ENCODE measurements at places on chromosomes 2 and 18.
A peak's percentile ranks its signal among the peaks of the same experiment; 100 is the strongest.

DNA sequence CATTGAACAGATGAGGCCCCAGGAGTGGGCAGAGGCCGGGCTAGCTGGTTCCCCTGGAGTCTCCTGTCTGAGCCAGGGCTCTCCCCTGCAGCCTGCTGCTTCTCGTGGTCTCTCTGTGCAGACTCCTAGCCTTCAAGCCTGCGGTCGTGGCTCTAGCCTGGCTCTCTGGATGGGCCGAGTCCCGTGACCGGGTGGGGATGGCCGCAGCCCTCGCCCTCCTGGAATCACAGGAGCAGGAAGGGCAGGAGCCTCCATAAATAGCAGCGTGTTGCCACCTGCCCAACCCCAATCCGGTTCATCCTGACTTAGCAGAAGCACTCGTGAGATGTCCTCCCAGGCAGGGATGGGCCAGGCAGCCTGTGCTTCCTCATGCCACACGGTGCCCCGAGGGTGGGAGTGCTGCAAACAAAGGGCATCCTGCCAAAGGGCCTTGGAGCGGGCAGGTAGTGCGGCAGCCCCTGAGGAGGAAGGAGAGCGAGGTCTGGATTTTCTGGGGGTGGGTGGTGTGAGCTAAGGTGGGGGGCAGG, 43.9 kb downstream of the FOSL2 start:
- peak; percentile 63 for DNase-seq

- DNase-seq = no peak
Measured at GRCh38 chr18:56475250-56475649, 163.1 kb downstream of the TXNL1 start.

DNA sequence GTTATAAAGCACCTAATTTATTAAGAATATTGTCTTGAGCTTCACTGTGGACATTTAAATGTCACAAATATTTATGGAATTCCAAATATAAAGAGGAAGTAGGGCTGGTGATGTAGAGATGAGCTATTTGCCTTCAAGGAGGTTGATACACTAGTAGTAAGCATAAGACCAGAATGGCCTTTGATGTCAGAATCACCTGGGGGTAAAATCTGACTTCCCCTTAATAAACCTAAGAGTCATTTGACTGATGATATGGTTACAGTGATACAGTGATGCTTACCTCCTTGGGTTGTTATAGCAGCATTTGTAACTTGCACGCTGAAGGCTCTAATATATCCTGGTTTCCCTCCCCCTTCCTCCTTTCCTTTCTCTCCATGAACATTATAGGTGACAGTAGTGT, 143.7 kb downstream of the CERS6 start:
- DNase-seq = no peak

DNA sequence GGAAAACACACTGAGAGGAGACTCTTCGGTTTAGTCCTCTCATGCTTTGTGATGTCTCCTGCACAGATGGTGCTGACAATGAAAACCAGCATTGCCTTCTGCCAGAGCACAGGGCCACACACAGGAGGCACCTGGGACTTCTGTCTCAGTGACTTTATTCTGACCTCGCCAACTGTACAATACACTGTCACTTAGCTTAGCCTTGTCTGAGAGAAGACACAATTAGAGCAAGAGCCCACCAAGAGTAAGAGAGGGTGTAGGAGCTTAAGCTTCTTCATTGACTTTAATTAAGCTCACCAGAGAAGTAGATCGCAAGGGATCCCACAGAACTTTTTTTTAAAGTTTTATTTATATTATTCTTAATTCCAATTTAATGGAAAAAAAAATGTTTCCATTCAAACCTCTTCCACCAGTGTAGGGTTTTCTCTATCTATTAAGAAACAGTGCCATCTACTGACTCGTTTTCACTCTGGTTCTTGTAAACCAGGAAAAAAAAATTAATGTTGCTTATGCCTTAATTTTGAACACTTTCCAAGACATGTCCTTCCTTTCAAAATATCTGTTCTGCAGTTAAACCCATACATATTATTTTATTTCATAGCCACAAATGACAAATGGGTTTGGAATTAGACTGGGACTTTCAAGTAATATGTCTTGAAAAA, 42.4 kb upstream of the DDX18 start:
- DNase-seq = peak; percentile 34

GRCh38 chr2:196075196-196075595, 6.6 kb upstream of the DNAH7 start:
- no peak for DNase-seq

DNA sequence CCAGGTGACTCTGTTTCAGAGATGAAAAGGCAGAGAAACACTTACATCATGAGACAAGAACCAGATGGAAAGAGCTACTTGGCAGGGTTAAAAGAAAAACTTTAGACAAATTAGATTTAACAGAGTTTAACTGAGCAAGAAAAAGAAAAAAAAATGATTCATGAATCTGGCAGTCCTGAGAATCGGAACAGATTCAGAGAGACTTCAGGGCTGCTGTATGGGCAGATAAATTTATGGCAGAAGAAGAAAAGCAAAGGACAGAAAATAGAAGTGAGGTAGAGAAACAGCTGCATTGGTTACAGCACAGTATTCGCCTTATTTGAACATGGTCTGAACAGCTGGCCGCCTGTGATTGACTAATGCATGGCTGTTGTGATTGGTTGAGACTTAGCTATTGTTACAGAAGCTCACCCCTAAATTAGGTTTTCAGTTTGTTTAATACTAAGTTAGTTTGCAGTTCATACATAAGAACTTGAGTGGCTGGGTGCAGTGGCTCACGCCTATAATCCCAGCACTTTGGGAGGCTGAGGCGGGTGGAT, 43.0 kb upstream of the RHOB start:
- no peak for DNase-seq

DNA sequence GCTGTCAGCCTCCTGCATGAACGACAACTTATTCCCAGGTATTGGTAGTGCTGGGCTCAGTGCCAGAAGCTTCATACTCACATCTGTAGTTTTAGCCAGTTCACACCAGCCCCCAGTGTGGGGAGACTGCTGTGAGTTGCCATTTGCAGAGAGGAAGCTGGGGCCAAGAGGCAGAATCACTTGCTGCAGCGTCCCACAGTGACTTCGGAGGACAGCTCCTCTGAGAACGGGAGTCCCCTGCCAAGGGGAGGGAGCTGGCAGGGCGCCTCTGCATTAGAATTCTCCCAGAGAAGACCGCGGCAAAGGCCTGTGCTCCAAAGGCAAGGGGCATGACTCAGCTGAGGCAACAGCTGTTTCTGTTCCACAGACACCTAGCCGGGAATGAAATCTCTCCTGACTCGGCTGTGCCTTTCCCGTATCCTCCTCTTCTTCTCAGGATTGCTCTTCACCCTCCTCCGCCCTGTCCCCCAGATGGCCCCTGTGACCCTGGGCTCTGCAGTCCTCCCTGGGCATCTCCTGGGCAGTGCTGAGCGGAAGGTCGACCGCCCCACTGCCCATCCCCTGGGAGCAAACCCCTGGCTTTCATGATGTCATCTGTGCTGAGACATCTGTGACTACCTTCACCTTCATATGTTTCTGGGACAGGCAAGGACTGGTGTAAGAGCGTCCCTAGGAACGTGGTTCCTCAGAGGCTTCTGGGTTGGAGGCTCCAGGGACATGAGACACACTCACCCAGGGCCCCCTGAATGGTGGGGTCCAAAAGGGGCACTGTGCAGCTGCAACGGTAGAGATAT, 18.0 kb downstream of the MAL start:
- no peak for DNase-seq

- peak; percentile 33 for DNase-seq
Measured at GRCh38 chr2:23380562-23381065, 4.4 kb upstream of the KLHL29 start.

DNA sequence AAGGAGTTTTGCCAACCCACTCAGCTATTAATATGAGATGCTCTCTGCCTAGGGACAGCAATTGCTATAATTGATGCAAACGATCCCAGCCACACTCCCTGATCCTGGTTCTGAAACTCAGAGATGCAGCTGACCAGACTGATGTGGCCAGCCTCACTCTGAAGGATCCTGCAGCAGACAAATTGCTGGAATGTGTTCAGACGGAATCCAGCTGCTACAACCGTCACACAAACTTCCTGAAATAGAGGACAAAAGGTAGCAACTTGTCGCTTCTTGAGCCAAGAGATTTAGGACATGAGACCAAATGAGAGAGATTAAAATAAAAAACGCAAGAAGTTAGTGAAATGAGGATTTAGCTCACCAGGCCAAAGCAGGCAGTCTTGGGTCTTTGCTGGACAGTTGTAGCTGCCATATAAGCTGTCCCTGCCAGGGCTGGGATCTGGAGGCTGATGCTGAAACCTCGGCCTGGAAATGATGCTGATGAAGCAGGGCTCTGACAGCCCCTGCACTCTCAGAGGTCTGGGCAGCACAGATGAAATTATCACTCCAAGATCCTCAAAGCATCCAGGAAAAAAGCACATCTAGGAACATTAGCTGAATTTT, 8.3 kb upstream of the YWHAQ start:
- DNase-seq = no peak

DNA sequence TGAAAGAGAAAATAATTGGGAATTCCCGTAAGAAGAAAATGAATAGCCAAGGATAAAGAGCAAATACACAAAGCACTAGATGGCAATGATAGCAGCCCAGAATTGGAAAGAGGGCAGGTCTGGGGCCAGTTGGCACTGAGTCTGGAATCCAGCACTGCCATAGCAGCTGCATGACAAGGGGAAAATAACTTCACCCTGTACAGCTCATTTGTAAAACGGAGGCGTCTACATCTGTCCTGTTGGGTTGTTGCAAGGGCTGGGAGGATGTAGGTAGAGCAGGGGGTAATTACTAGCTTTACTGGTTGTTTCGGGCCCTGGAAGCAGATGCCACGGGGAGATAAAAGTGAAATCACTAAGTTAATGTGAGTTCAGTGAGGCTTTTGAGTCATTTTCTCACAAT, 110.0 kb upstream of the RASGRP3 start:
- DNase-seq = no peak

GRCh38 chr2:95695613-95696012, 103.8 kb downstream of the TRIM43 start:
- no peak for DNase-seq

DNA sequence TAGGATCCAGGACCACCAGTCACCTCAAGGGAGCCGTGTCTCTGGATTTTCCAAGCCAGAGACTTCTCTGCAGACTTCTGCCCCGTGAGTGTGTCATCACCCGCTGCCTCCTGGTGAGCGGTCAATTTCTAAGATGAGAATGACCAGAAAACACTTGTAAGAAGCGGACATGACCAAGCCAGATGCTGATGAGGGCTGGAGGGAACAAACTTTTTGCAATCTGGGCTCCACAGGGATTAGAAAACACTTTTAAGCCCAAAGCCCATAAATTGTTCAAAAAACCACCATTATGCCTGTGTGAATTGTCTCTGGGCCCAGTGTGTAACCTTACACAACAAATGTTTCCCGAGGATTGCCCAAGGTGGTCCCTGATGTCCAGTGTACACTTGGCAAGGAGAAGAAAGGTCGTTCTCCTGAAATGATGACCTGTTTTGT, 5.3 kb upstream of the NPPC start:
- DNase-seq = no peak

DNA sequence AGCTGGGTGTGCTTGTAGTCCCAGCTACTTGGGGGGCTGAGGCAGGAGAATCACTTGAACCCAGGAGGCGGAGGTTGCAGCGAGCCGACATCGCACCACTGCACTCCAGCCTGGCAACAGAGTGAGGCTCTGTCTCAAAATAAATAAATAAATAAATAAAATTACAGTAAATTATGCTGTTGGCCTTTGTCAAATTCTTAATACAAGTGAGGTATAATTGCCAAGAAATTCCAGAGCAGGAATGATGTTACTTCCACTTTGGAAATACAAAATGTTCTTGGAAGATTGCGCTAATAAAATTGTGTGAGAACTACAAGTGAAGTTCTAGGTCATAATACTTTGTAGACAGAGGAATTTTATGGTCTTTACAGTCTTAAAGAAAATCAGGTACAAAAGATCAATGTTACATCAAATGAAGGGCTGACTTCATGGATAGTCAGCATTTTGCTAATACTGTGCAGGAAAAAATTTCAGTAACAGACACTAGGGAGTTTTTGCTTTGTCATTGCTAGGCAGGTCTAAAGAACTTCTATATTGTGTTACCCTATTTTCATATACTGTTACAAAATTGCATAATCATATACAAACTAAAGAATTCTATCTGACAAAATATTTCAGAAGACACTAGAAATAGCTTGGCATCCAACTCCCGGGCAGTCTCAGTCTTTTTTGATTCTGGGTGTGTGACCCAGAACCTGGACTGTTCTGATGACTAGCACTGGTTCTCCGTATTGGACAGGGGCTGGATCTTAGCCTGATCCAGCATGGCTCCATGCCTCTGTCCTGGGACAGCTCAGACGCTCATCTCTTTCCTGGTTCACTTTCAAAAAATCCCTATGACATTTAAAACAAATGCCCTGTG, 76.0 kb upstream of the STK17B start:
- no peak for DNase-seq

GRCh38 chr2:112153501-112153900, 15.3 kb downstream of the FBLN7 start:
- DNase-seq = no peak

All from DMS153 (cell line).